D341Med (cell line): ENCODE measurements at places on chromosomes 12 and 14.

GRCh38 chr12:112419297-112420133 is 768 bp downstream of the PTPN11 start:
- no peak for DNase-seq

DNA sequence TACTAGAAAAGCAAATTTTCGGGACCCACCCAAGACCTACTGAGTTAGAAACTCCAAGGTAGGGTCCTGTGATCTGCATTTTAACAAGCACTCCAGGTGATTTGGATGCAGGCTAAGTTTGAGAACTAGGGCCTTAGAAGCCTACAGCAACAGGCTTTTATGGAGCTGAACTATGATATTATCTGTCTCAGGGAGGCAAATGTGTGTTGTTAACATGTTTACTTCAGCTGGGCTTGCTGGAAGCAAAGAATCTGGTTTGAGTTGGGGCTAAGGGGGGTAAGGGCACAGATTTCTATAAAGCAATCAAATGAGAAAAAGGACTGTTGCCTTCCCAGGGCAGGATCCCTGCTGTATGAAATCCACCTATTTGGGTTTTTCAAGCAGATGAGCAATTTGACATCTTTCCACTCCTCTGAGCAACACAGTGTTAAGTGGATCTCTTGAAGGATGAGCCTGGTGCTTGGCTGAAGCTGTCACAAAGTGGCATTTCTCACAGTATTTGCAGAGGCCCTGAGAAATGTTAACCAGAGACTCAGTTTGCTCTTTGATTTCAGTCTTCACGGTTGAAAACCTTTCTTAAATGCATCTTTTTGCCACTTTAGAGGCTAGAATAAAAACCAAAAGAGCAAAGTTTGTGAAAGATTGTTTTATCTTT is 36.2 kb upstream of the SOCS2 start:
- DNase-seq, result no peak

- no peak for DNase-seq
These were observed 1.6 kb upstream of the DGKA start for GRCh38 chr12:55929306-55929791.

DNA sequence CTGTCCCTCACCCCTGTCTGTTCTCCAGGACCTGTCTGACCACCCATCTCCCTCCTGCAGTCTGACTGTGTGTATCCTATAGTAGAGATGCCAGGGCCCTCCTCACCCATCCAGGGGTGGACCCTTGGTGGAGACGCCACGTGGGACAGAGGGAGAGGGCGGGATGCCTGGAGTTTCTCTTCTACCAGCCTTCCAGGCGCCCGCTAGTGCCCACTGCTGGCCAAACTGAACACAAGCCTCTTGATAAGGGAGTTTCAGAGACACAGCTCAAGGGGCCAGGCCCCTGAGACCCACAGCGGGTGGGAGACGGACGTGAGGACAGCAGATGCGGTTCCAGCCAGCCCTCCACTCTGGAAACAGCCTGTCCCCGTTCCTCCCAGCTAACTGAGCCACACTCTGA is 147.3 kb downstream of the RBM19 start:
- DNase-seq, result peak; percentile 56

DNA sequence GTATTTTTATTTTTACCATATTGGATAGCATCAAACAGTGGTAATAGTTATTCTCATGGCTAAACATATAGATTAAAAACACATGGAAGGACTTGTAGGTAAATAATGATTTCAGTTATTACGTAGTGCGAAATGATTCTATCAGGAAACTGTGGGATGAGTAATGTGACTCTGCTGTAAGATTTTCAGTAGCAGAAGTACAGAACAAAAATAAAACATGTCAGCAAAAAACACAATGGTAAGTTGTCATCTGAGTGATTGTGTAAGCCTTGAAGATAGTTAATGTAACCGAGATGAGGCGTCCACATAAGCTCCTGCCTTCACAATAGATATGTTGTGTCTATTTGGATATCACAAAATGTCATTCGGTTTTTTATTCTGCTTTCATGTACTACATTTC is 99.8 kb downstream of the BORCS5 start:
- no peak for DNase-seq

DNA sequence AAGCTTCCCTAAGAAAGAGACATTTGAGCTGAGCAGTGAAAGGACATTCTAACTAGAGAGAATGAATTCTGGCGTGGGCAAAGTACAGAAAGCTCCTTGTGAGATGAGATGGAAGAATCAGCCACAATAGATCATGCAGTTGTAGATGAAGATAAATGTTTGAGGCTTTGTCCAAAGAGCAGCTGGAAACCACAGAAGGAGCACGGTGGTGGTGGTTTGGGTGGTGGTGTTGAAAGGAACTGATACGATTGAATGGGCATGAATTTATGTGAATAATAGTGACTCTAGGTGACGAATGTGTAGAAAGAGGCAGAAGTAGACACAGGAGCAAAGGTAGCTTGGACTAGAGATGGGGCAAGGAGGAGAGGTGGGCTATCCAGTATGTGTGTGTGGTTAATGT is 260.5 kb upstream of the TMTC1 start:
- no peak for DNase-seq

GRCh38 chr14:37090026-37090425 is 82.4 kb downstream of the SLC25A21 start:
- DNase-seq, result no peak

DNA sequence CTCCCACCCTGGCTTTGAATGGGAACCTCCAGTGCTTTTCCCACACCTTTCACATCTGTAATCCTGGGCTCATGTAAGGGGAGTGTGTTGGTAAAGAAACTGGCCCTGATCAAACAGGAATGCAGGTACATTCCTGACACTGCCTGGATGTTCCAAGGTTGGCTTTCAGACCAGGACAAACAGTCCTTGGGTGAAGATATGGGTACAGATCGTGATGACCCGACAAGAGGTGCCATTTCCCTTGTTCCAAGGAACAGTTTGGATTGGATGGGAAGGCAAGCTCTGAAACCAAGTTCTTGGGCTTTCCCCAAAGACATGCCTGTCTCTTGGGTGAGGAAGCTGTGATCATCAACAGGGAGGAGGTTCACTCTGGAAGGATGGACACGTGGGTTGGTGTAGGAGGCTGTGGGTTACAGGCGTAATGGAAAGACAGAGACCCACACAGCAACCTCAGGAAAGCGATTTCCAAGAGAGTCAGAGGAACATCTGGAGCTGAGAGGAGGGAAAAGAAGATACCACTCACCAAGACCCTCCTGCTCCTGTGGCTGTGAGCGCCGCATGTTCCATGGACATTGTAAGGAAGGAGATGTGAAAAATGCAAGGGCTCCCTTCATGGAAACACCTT is 26.4 kb downstream of the VDR start:
- DNase-seq, result no peak

DNA sequence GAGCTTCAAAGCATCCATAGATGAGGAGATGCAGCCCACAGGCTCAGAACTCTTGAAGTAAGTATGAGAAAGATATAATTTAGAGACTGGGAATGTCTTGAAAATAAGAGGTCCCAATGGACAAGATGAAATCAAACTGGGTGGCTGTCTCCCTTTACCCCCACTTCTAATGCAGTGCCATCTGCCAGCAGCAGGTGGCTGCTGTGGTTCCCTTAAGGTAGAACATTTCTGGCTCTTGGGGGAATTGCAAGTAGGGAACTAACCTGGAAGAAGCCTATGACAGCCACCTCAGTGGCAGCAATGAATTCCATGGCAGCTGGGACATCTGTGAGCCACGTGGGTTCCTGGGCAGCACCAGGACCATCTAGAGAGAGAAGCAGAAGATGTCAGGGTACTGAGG is 648 bp downstream of the ERP27 start:
- DNase-seq, result no peak

- DNase-seq, result no peak
These were observed 216.0 kb upstream of the RGS6 start for GRCh38 chr14:71716041-71716772.

DNA sequence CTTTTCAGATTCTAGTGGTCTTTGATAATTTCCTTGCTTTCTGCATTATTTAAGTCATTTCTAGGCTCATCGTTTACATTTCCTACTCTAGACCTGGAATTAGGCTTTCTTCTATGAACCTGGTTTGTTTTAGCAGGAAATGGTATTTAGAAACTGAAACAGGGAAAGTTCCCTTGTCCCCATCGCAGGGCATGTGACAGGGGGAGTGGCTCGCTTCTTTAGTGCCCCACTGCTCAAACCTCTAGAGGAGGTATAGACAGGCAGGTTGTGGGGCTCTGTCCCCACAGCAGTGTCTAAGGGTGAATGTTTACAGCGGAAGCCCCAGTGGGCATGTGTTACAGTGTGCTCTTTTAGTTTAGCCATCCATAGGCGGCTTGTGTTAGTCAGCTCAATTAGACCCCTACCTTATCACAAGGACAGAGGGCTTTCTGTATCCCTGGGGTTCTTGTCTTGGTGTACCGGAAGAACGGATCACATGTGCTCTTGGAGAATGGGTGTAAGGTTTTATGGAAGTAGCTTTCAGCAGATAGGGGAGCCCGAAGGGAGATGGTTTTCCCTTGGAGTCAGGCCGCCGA is 25.0 kb downstream of the IFT81 start:
- DNase-seq, result no peak
